ENCODE measurements at places on chromosomes 2 and 18. TPM values are rescaled to one million over a fixed set of nuclear protein-coding genes. Genes with fewer than 3 reads are reported as not detected.

DNA sequence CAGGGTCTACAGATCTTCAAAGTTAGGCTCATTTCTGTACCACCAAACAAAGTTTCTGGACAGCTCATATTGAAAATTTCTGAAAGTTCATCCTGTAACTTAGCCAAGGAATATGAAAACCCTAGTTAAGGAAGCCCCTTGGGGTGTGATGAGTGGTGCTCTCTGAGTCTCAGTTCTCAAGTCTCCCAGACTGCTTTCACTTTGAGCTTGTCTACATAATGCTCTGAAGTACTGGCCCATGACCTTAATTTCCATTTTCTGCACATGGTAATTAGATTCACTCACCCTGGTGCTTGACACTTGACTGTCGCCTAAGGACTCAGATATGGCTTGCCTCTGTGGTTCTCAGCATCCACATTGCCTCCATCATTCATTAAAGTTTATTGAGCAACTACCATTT is 51.7 kb upstream of the SATB2 start:
- H3K27me3 ChIP-seq, result no peaks in the 10 kb centered on the region
- H3K4me1 ChIP-seq, result no peaks in the 10 kb centered on the region
- H3K4me3 ChIP-seq, result no peak overlapping the region
- no peak overlapping the region for H3K27ac ChIP-seq
- no peak for DNase-seq

The GALR1 gene
- total RNA-seq, result 0.16 TPM

- no peaks in the 10 kb centered on the region for H3K36me3 ChIP-seq
- no peaks in the 10 kb centered on the region for H3K27me3 ChIP-seq
- no peak overlapping the region for H3K27ac ChIP-seq
- no peak overlapping the region for H3K4me3 ChIP-seq
Observed at GRCh38 chr18:69808399-69808798, 139.3 kb downstream of the CD226 start.

- H3K27me3 ChIP-seq, result no peaks in the 10 kb centered on the region
- no peaks in the 10 kb centered on the region for H3K4me1 ChIP-seq
- H3K36me3 ChIP-seq, result no peaks in the 10 kb centered on the region
- H3K4me3 ChIP-seq, result no peak overlapping the region
Observed at GRCh38 chr2:108986916-108987510, 2.0 kb downstream of the EDAR start.

- H3K27me3 ChIP-seq, result no peaks in the 10 kb centered on the region
- no peak for DNase-seq
- no peak overlapping the region for H3K4me3 ChIP-seq
- no peak overlapping the region for H3K27ac ChIP-seq
- H3K4me1 ChIP-seq, result no peaks in the 10 kb centered on the region
Observed at GRCh38 chr2:223319601-223320000, 267.6 kb downstream of the KCNE4 start.

DNA sequence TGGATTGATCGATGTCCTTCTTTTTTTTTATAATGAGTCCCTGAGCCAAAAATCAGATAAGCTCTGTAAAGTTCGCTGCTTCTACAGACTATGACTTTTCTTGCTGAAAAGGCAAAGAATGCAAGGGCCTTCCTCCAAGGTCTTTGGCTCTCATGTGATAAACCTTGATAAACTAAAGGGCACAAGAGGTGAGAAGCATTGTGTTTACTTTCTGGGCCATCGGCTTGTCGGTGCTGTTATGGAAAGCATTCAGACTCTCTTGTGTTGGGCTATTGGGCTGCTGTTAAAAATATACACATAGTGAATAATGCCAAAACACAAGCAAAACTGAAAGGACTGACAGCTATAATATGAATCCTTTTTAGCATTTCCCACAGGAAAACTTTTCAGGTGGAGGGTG is 472.4 kb upstream of the SPHKAP start:
- no peaks in the 10 kb centered on the region for H3K36me3 ChIP-seq
- H3K4me1 ChIP-seq, result no peaks in the 10 kb centered on the region
- no peaks in the 10 kb centered on the region for H3K27me3 ChIP-seq
- no peak for DNase-seq
- no peak overlapping the region for H3K27ac ChIP-seq

- DNase-seq, result no peak
- H3K4me1 ChIP-seq, result no peaks in the 10 kb centered on the region
- no peak overlapping the region for H3K4me3 ChIP-seq
- no peaks in the 10 kb centered on the region for H3K27me3 ChIP-seq
- no peak overlapping the region for H3K27ac ChIP-seq
Observed at GRCh38 chr2:147482111-147482895, 362.5 kb upstream of the ACVR2A start.

- no peak overlapping the region for H3K27ac ChIP-seq
- no peak for DNase-seq
- no peak overlapping the region for H3K4me3 ChIP-seq
Observed at GRCh38 chr2:173151671-173152401, 76.2 kb downstream of the MAP3K20 start.

GRCh38 chr2:23347471-23348092 is 37.4 kb upstream of the KLHL29 start:
- no peaks in the 10 kb centered on the region for H3K27me3 ChIP-seq
- peaks cover 20% of the 10 kb centered on the region for H3K4me1 ChIP-seq
- no peak for DNase-seq
- no peak overlapping the region for H3K27ac ChIP-seq

DNA sequence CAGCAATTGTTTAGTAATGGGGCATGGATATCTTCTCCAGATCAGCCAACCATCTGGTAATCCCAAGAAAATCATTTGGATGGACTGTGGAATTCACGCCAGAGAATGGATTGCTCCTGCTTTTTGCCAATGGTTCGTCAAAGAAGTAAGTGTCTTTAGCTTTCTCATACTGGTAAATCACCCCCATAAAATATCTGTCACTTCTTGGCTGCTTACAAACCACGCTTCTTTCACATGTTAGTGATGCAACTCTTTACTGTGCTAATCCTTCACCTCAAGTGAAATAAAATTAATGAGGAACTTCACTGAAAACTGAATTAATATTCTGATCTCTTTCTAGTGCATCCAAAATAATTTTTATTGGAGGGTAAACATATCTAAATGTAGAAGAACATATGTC is 18.9 kb downstream of the CPO start:
- no peaks in the 10 kb centered on the region for H3K4me1 ChIP-seq
- no peak for DNase-seq
- H3K36me3 ChIP-seq, result no peaks in the 10 kb centered on the region
- no peaks in the 10 kb centered on the region for H3K27me3 ChIP-seq

GRCh38 chr18:62374410-62374965 is 49.4 kb downstream of the TNFRSF11A start:
- no peaks in the 10 kb centered on the region for H3K4me1 ChIP-seq
- H3K36me3 ChIP-seq, result no peaks in the 10 kb centered on the region
- H3K4me3 ChIP-seq, result no peak overlapping the region
- no peak overlapping the region for H3K27ac ChIP-seq

The TACR1 gene
- 0.47 TPM for total RNA-seq

DNA sequence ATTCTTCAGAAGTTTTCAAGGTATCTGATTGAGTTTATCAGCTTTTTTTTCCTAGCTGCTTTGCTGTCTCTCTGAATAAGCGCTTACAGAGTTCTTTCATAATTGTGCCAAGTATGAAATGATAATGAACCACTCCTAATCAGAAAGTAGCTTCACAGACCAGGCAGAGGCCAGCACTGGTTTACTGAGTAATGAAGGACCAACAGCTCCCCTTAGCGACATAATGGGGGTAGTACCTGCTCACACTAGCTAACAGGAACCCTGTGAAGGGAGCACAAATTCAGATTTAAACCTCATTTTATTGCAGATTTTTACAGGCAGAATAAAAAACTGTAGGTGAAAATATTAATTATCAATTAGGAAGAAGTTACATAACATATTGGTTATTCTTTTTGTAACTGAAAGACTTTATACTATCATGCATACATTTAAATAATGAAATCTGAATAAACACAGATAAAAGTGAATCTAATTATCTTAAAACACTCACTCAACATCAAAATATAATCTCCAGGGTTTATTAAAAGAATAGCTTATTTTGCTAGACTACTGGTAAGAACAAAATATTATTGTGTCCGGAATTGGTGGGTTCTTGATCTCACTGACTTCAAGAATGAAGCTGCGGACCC is 53.7 kb upstream of the LRRC30 start:
- H3K4me3 ChIP-seq, result no peak overlapping the region
- no peaks in the 10 kb centered on the region for H3K27me3 ChIP-seq
- H3K4me1 ChIP-seq, result no peaks in the 10 kb centered on the region

All from testis (tissue), 5 donors.